K562 (cell line): ENCODE measurements at places on chromosomes 6 and 20. TPM values are rescaled to one million over a fixed set of nuclear protein-coding genes. Genes with fewer than 3 reads are reported as not detected.

DNA sequence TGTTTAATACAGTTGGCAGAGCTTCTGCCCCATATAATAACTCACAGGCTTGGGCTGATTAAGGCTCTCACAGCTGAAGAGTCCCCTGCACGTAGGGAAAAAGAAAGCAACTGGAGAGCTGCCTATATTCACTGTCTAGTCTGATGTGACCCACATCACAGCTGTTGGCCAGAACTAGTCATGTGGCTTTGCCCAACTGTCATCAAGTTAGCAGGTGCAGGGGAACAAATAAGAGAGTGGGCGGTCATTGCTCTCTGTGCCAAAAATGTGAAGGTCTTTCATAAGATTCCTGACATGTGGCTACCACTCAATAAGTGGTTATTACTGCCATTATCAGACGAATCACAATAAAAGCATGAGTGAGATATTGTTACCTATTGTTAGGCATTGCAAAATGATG, 665.2 kb downstream of the DOK5 start:
- no peaks in the 10 kb centered on the region for H3K36me3 ChIP-seq
- no peaks in the 10 kb centered on the region for H3K27me3 ChIP-seq
- H3K4me1 ChIP-seq = no peaks in the 10 kb centered on the region
- H3K27ac ChIP-seq = no peak overlapping the region
- no peak for DNase-seq
- no peak overlapping the region for H3K4me3 ChIP-seq

DNA sequence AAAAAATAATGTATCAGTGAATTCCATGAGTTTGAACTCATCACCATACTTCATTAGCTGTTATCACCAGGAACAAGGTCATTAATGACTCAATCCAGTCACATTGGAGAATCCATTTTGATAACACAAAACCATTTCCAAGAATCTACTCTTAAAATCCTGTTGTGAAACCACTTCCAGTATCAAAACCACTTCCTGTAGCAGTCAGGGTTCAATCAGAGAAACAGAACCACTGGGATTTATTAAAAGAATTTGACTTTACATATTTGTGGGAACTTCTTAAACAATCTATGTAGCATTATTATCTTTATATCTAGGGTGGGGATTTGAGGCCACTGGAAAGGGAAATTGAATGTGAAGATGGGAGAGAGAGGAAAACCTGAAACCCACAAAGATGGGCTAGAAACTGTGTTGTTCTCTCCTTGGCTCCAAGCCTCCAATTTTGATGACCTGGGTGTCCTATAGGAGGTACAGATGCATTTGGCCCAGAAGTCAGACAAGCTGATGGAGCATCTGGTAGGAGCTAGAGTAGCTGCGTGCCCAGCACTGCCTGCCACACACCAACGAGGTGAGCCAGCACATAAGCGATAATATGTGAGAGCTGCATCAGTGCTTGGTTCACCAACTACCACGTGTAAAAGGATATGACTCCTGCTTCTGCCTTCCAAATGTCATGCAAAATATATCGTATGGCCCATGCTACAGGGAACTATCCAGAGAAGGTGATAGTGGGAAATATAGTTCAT, 117.0 kb downstream of the TMEM200A start:
- no peaks in the 10 kb centered on the region for H3K36me3 ChIP-seq
- no peak overlapping the region for H3K27ac ChIP-seq
- H3K27me3 ChIP-seq = no peaks in the 10 kb centered on the region
- H3K4me1 ChIP-seq = no peaks in the 10 kb centered on the region
- no peak overlapping the region for H3K4me3 ChIP-seq

GRCh38 chr6:39821046-39821740, 29.0 kb downstream of the DAAM2 start:
- H3K36me3 ChIP-seq = no peaks in the 10 kb centered on the region
- H3K27me3 ChIP-seq = no peaks in the 10 kb centered on the region
- no peak overlapping the region for H3K27ac ChIP-seq
- H3K4me3 ChIP-seq = no peak overlapping the region
- H3K4me1 ChIP-seq = no peaks in the 10 kb centered on the region

GRCh38 chr6:134870677-134871498, 79.0 kb downstream of the ALDH8A1 start:
- H3K27ac ChIP-seq = no peak overlapping the region
- H3K27me3 ChIP-seq = peaks cover 6% of the 10 kb centered on the region
- no peaks in the 10 kb centered on the region for H3K4me1 ChIP-seq

- peaks cover 19% of the 10 kb centered on the region for H3K4me1 ChIP-seq
- no peak overlapping the region for H3K4me3 ChIP-seq
- no peaks in the 10 kb centered on the region for H3K27me3 ChIP-seq
- H3K27ac ChIP-seq = no peak overlapping the region
Observed at GRCh38 chr20:36094497-36094896, 60.0 kb upstream of the EPB41L1 start.

DNA sequence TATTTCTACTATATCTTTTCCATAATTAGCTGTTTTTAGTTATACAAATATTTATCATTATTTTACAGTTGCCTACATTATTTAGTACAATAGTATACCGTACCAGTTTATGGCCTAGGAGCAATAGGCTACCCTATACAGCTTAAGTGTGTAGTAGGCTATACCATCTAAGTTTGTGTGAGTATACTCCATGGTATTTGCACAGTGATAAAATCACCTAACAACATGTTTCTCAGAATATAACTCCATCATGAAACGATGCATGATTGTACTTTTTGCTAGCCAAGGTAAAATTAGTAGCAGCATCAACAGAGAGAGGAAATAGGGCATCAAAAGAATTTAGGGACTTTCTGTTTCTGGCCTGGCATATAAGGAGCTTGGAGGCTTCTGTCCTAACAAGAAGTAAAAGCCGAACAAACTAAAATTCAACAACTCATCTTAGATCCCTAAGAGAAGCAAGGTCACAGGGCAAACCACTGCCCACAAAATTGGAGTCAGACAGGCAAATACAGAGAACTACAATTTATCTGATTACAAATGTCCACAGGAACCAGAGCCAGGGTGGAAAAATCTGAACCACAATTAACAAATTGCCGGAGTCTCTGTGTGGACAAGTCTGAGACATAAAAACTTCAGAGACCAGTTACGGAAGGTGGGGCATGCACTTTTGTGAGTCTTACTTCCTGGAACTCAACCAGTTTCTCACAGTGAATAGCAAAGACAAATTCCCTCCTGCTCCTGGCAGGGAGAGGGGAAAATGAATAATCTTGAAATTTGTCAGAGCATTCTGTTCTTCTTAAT, 671.4 kb downstream of the RFPL4B start:
- H3K4me3 ChIP-seq = no peak overlapping the region
- H3K27me3 ChIP-seq = no peaks in the 10 kb centered on the region
- H3K27ac ChIP-seq = no peak overlapping the region
- no peak for DNase-seq
- H3K4me1 ChIP-seq = no peaks in the 10 kb centered on the region

- no peaks in the 10 kb centered on the region for H3K36me3 ChIP-seq
- H3K27me3 ChIP-seq = no peaks in the 10 kb centered on the region
- DNase-seq = no peak
- H3K4me3 ChIP-seq = no peak overlapping the region
- no peaks in the 10 kb centered on the region for H3K4me1 ChIP-seq
- H3K27ac ChIP-seq = no peak overlapping the region
Observed at GRCh38 chr6:71127374-71127773, 161.2 kb upstream of the OGFRL1 start.

- no peak for DNase-seq
- no peaks in the 10 kb centered on the region for H3K36me3 ChIP-seq
- no peaks in the 10 kb centered on the region for H3K27me3 ChIP-seq
- no peak overlapping the region for H3K4me3 ChIP-seq
Observed at GRCh38 chr6:91961236-91961635, 1374.4 kb upstream of the MAP3K7 start.

- peaks cover 59% of the 10 kb centered on the region for H3K4me1 ChIP-seq
- DNase-seq = no peak
- no peak overlapping the region; the same call in 2 of the 3 replicates for H3K27ac ChIP-seq
- no peak overlapping the region for H3K4me3 ChIP-seq
Observed at GRCh38 chr20:22927537-22927936, 107.6 kb upstream of the SSTR4 start.

DNA sequence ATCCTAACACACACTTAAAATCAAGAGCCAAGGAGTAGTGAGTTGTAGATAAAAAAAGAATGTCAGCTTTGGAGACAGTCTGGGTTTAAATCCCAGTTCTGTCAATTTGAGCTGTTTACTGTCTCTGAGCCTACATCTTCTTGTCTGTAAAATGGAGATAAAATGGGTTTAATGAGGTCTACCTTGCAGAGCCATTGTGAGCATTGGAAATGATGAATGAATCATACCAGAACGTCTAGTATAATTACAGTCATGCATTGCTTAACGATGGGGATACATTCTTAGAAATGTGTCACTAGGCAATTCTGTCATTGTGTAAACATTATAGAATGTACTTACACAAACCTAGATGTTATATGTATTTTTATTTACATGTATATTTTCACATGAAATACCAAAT, 17.6 kb upstream of the SGK2 start:
- H3K27me3 ChIP-seq = no peaks in the 10 kb centered on the region
- H3K4me1 ChIP-seq = peaks cover 20% of the 10 kb centered on the region
- DNase-seq = no peak
- peaks cover 12% of the 10 kb centered on the region; the same call in 2 of the 3 replicates for H3K36me3 ChIP-seq
- no peak overlapping the region for H3K4me3 ChIP-seq
- H3K27ac ChIP-seq = no peak overlapping the region

DNA sequence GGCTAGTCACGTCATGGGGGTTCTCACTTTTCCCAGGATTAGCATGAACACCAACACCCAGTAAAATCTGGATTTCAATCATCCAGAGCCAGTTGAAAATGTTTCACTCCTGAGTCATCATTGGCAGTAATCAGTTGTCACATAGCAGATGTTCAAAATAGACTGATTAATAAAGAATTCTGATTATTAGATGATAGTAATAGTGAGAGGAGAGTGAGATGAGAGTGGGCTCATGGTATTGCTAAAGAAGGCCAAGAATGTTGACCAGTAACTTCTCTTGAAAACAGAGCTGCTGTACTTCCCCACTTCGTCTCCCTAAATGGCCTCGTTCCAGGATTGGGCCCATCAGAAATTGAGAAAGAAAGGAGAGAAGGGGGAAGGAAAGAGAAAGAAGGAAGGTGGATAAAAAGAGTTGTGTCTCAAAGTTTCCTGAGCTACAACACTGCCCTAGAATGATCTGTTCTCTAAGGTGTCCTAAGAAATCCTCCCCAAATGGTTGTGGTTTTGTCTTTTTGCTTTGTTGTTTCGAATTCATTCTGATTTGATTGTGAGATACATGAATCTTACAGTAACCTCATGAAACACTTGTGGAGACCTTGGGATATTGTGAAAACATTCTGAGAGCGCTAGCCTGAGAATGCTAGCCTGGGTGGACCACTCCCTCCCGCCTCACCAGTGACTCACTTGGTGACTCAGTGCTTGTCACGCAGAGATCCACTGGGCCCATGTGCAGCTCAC, 502.2 kb upstream of the JARID2 start:
- H3K4me1 ChIP-seq = no peaks in the 10 kb centered on the region; the same call in 1 of the 2 replicates
- H3K4me3 ChIP-seq = no peak overlapping the region
- DNase-seq = peak; percentile 82
- no peaks in the 10 kb centered on the region for H3K27me3 ChIP-seq

Gene ZNF184
- total RNA-seq = 10.7 and 11.0 TPM in 2 replicates
